ENCODE measurements at places on chromosomes 2 and 18. TPM values are rescaled to one million over a fixed set of nuclear protein-coding genes. Genes with fewer than 3 reads are reported as not detected.

GRCh38 chr18:38262661-38263060, 697.1 kb upstream of the CELF4 start:
- no peak for DNase-seq

GRCh38 chr2:11578986-11579774, 45.3 kb downstream of the GREB1 start:
- DNase-seq, result no peak

GRCh38 chr2:182821182-182821581, 45.3 kb downstream of the FRZB start:
- DNase-seq, result no peak

DNA sequence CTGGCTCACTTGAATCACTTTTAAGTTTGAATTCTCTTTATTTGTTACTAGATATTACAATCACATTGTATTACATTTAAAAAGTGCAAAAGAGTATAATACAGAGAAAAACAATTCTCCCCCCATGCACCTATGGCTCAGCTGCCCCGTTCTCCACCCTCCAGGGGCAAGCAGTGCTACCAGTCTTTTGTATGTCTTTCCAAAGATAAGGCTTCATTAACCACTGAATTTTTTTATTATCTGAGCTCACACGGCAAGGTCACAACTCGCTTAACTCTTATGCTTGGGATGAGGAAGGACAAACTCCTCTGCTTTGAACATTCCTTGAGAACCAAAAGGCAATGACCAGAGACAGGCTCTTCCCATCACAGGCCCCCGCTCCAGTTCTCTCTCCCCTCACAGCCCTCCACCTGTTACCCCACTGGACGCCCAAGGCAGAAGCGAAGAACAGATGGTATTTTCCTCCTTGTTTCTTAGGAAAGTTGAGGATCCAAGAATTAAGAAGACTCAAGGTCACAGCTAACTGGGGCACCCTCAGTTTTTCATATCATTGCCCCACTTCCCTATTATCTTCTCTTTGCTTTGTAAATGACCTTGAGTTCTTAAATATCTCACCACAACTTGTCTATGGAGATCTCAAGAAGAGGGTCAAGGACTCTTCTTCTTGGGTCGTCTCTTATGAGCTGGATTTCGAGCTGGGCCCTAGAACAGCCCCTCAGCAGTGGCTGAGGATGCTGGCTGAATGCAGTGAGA, 30.1 kb downstream of the SH2D6 start:
- no peak for DNase-seq

DNA sequence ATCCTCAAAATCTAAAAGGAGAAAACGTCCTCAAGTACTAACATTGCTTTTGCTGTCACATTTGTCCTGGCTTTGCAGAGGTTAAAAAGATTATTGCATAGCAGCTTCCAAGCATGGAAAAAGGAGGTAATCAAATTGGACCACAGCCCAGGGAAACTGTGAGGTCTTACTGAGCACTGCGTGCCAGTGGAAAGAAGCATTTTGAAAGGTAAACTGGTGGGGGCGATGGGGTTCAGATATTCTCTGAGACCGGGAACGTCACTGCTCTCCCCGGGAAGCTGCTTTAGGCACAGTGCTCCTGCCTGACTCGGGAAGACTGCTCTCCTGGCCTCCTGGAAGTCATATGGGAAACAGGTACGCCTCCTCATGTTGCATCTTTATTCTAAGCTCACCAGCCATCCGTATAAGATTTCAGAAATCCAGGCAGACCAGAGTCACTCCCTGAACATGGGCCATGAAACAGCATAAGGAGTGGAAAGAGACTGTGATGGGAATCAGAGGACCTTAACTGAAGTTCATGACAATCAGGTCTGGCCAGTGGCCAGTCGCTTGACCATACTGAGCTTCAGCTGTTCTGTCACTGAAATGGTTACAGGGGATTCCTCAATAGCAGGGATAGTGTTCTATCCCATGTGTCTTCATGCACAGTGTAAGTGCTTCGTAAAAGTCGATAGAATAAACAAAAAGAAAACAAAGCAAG, 284.1 kb downstream of the TRIB2 start:
- no peak for DNase-seq

- no peak for DNase-seq
These were observed 3.3 kb downstream of the TWSG1 start for GRCh38 chr18:9337873-9338272.

DNA sequence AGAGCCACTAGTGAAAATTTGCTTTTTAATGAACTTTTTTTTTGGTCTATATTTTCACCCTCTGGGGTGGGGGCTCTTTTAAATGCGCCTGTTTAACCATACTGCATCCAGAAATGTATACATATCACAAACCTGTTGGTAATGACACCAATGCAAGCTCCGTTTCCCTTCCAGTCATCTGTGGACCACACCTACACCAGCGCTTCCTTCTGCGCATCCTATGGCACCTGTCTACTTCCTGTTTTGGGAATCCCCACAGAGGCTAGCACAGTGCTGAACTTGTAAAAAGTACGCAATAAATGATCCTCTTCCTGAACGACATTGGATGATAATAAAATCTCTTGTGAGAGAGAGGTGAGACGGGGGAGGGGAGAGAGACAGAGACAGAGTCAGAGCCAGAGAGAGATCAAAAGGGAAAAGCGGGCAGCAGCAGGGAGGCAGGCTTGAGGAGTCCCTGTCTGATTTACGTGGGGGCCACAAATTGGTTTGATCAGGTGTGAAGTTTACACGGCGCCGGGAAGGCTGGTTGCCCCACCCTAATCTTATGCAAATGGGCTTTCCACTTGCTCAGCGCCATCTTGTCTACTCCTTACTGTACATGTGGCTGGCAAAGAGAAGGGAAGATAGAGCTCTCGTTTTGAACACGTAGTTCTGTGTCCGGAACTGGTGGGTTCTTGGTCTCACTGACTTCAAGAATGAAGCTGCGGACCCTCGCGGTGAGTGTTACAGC, 38.1 kb upstream of the SLC38A11 start:
- no peak for DNase-seq

ITGA6 gene
- total RNA-seq, result 42.3 TPM

DYNAP gene
- total RNA-seq, result not detected

ITPRID2 gene
- 59.0 TPM for total RNA-seq

ABCG8 gene
- not detected for total RNA-seq

RIF1 gene
- total RNA-seq, result 29.3 TPM

XDH gene
- 0.48 TPM for total RNA-seq

FER1L5 gene
- not detected for total RNA-seq
